EL (cell line): ENCODE measurements at places on chromosomes 16 and 17.
A peak's percentile ranks its signal among the peaks of the same experiment; 100 is the strongest.

DNA sequence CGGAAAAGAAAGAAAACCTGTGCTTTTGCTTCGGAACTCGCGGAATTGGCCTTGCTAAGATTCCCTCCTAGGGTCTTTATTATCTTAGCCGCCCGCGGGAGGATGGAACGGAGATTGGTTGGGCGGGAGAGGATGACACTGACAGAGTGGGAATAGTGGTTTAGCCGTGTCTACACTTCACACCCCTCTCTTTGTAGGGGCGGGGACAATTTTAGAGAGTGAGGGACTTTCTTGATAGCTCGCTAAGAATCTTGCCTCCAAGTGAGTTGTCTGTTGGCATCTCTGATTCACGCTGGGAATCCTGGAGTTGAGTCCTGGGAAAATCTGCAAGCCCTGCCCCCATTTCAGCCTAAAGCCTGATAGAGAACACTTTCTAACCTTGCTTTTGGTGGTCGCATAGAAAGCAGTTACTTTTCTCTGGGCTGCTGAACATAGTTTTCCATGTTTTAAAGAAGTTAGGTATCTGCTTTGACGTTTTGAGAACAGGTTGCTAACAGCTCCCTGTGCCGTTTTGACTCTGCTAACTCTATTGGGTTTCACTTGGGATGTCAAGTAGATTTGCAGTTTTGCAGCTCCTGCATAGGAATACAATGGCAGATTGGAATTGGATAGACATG lies 697 bp downstream of the NOL11 start:
- DNase-seq = peak; percentile 63

GRCh38 chr16:27571433-27572326 lies 21.7 kb downstream of the KATNIP start:
- no peak for DNase-seq

DNA sequence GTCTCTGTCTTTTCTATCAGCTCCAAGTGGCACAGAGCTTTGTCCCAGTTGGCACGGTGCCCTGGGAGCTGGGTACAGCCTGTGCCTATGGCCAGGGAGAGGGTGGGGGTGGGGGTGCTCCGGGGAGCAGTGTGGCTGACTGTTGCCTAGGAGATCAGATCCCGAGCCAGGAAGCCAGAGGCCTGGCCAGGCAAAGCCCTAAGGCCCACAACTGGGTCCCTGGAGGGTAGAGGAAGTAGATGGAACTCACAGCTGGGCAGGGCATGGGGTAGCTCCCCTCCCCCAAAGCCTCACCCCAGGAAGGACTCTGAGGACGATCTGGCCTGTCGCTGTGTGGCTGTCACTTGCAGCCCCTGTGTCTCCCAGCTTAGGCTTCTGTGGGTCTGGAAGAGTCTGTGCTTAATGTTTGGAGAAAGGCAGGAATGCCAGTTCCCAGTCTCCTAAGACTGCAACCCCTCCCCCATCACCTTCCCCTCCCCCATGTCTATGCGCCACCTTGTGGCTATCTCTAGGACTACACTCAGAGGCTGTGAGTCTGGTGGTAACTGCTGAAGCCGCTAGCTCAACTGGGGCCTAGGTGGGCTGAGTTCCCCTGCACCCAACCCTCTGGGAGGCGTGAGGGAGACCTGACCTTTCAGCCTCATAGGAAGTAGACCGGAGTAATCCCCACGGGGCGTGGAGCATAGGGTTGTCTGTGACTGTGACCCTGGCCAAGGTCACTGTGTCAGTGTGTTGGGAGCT lies 12.6 kb downstream of the THRA start:
- DNase-seq = peak; percentile 51

GRCh38 chr17:66228887-66229782 lies at the start of gene APOH:
TSS of gene APOH (minus strand) at chr17:66229415. CDS start at chr17:66229379, 36 bp downstream.
- no peak for DNase-seq

DNA sequence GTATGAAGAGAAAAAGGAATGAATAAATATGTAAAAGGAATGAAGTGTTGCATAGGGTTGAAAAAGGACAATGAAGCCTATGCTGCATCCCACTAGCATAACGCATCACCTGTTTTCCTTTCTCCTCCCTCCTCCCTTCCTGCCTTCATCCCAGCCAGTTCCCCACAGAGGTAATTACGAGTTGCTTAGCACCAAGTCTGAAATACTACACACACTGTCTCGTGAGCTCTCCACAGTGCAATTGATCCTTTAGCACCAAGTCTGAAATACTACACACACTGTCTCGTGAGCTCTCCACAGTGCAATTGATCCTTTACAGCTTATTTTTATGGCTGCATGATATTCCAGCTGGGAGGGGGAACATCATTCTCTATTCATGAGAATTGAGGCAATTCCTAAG lies 1.1 kb upstream of the DRC7 start:
- DNase-seq = no peak

DNA sequence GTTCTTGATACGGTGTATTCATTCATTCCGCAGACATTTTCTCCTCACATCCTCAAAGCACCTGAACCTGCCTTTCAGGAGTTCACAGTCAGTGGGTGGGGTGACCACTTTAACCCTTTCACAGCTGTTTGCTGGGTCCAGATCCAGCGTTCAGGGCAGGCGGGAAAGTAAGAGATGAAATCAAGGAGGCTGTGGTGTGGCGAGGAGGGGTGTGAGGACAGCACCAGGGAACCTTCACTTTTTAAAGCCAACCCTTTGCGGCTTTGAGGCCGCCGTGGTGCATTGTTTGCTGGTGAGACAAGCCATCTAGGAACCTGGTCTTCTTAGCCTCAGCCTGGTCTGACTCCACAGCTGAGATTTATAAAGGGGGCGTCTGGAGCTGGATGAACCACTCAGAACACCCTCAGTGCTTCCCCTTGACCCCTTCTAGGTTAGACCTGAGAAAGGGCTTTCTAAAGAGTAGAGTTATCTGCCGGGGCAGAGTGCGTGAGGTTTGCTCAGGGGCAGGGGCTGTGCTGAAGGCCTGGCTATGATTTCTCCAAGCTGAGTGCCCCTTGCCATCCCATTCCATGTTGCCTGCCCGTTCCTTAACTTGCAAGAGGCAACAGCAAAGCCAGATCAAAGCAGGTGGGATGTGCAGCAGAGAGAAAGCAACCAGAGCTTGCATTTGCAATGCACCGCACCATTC lies 933 bp downstream of the CCR7 start:
- no peak for DNase-seq

- DNase-seq = no peak
Measured at GRCh38 chr16:4381072-4381934, 9.7 kb downstream of the VASN start.

- DNase-seq = peak; percentile 60
Measured at GRCh38 chr17:64736804-64737492, 74.8 kb upstream of the SMURF2 start.

DNA sequence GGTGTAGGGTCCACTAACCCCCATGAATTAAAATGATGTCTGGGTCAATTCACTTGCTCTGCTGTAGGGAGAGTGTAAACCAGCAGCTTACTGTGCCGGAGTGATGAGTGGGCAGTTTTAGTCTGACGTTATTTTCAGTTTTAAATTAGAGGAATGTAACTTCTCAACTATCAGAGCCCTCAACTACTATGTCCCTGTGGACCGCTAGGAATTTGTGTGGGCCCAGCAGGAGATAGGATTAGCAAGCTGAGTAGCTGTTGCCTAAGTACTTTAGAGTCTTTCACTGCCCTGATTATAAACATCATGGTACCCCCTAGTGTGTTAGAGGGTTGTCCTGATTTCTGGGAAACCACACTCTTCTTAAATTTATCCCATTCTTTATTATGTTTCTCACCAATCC lies 11.4 kb downstream of the MARVELD3 start:
- DNase-seq = no peak

DNA sequence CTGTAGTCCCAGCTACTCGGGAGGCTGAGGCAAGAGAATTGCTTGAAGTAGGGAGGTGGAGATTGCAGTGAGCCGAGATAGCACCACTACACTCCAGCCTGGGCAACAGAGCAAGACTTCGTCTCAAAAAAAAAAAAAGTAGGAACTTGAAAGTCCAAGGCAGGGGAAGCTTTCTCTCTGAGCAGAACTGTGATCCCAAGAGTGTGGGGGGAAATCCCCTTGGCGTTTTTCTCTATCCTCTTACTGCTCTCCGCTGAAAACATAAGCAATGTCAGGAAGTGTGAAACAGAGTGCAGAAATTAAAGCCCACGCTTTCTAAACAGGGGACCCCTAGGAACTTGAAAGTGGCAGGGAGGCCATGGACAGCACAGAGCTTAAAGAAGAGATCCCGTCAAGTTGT lies 9.8 kb upstream of the CMTM3 start:
- no peak for DNase-seq

DNA sequence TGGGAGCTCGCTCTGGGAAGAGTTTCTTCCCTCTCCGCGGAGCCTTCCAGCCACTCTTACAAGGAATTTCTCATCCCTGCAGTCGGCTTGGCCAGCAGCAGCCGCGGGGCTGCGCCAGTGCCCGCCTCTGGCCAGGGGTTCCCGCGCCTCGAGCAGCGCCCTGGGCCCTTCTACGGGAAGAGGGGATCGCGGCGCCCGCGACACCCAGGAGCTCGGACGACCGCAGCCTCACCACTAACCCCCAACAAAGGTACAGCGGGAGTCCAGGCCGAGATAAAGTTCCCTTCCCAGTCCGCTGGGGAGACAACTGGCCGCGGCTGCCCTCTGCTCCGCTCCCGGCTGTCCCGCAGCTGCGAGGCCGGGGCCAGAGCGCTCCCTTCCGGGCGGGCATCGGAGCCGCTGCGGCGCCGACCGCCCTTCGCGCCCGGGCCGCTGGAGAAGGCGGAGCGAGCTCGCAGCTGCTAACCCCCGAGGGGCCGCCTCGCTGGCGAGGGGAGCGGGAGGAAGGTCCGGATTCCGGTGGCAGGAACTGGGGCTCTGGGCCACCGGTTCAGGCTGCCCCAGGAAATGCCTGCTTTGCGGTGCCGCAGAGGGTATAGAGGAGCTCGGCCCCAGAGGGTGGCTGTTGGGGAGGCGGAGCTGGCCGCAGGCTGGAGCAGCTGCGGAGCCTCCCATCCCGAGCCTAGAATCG lies 3.6 kb upstream of the HS3ST3B1 start:
- DNase-seq = peak; percentile 81

DNA sequence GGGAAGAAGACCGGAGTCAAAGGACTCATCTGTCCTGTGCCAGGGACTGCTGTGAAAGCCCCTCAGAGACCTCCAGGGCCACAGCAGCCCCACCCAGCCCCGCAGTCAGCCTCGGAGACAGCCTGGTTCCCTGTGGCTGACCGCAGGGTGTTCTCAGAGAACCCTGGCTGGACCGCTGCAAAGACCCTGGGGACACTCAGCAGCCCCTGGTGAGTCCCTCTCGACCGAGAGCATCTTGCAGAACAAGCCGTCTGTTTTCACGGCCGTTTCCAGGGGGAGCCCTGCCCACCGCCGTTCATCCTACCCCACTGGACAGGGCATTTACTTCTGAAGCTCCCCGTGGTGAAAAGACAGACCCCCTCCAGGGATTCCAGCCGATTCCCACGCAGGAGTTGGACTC lies 10.3 kb downstream of the UBALD1 start:
- no peak for DNase-seq

- DNase-seq = no peak
Measured at GRCh38 chr16:79154086-79154485, 446.5 kb downstream of the MAF start.

DNA sequence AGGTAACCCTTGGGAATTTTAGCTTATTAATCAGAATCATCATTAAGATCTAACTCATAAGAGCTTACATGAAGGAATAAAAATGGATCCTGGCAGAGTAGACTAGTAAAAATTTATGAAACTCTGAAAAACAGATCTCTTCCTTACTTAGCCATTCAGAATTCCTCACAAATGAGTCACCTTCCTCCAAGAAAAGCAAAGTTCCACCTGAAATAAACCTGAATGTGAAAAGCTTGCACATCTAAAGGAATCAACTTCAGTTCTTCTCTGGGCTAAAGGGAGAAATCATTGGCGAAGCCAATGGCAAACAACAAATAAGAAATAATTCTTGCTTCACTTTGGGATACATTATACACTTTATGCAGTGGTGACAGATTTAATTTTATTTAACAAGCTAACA lies 22.7 kb downstream of the MYO1D start:
- no peak for DNase-seq

- no peak for DNase-seq
Measured at GRCh38 chr16:75317532-75317931, 66.1 kb upstream of the BCAR1 start.

DNA sequence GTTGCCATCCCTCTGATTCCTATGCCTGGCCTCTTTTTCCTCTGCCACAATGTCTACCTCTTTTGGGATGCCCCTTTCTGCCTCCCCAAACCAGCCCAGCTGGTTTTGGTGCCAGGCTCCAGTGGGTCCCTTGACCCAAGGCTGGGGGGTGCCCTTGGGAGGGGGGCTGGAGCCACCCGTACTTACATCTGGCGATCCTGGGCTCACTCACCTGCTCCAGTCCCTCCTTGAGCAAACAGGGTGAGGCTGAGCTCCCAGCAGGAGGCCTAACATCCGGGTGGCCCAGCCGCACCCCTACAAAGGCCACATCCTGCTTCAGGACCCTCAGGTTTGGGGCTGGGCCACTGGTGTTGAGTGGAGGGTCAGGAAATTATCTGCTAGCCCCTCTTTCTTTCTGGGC lies 1.2 kb downstream of the ERN2 start:
- DNase-seq = no peak

DNA sequence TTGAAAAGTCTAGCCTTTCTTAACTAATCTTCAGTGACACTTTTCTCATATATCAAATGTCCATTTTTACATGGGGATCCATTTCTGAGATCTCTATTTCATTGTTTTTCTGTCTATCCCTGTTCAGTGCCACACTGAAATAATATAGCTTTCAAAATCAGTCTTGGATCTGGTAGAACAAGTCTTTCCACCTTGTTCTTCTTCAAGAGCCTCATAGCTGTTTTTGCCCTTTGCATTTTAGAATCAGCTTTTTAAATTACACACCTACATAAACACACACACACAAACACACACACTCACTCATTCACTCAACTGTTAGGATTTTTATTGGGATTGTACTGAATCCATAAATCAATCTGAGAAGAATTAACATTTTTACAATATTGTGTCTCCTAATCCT lies 19.2 kb downstream of the GSDMB start:
- DNase-seq = no peak

DNA sequence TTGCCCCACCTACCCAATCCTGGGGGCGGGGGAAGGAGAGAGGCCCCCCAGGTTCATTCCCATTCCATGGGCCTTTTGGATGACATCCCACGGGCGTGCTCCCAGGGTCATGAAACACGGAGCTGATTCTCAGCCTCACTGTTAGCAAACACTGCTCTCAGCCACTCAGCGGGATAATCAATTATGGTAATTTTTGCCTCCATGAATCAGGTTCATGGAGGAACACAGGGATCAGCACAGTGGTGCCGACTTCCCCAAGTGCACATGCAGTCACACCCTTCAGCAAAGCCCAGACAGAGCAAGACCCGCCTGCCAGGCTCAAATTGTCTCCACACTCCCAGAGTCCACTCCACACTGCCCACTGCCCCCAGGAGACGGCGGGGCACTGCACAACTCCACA lies 164.6 kb downstream of the ENGASE start:
- DNase-seq = no peak
